Activated CD4-positive, alpha-beta T cell treated with anti-CD3 and anti-CD28 coated beads, Interleukin-2, amount 10 ng/mL, durations not matched to agents 24 days and 14 days (primary cell): ENCODE measurements at places on chromosomes 6 and 20. TPM values are rescaled to one million over a fixed set of nuclear protein-coding genes. Genes with fewer than 3 reads are reported as not detected.

PLN gene
- not detected in 2 replicates for total RNA-seq

- DNase-seq, result no peak
These were observed 11.3 kb downstream of the ARHGAP40 start for GRCh38 chr20:38612751-38613515.

DNA sequence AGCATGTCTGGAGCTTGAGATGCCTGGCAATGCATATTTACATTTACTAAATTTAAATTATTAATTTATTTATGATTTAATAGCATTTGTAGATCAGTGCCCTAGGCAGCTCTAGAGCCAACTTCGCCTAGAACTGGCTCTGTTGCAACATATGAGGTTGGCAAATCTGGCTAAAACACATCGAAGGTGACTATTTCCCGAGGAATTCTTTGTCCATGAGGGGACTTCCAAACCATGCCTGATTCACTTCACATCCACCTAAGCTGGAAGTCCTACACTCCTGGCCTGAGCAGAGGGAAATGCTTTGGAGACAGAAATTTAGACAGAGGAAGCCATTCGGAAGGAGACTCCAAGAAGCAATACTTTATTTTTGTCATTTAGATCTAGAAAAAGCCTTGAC, 211.0 kb upstream of the ARG1 start:
- no peak for DNase-seq

HLA-DQA1 gene
- total RNA-seq, result 3.6 and 4.0 TPM in 2 replicates
